ENCODE measurements at places on chromosomes 3 and 15. TPM values are rescaled to one million over a fixed set of nuclear protein-coding genes. Genes with fewer than 3 reads are reported as not detected.

- no peak for DNase-seq
Measured at GRCh38 chr3:2948882-2949281, 161.3 kb downstream of the IL5RA start.

GRCh38 chr15:50298340-50298739 is 32.8 kb upstream of the HDC start:
- DNase-seq = no peak

DNA sequence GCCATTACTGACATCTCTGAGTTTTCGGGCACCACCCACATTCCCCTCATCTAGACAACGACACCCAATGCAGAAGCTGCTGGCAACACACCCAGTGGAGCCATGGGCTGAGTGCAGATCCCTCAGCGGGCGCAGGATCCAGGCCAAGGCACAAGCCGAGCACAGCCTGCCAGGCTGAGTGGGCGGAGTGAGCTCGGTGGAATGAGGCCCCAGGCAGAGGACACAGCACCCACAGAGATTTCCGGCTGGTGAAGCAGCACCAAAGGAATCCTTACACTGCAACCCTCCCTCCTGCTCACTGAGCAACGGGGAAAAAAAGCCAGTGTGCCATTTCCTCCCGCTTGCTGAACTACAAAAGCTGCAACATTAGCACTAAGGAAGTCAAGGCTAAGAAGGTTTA is 34.3 kb downstream of the ZMAT3 start:
- DNase-seq = peak; percentile 72

GRCh38 chr3:188627652-188628051 is 473.7 kb downstream of the LPP start:
- DNase-seq = peak; percentile 97

DNA sequence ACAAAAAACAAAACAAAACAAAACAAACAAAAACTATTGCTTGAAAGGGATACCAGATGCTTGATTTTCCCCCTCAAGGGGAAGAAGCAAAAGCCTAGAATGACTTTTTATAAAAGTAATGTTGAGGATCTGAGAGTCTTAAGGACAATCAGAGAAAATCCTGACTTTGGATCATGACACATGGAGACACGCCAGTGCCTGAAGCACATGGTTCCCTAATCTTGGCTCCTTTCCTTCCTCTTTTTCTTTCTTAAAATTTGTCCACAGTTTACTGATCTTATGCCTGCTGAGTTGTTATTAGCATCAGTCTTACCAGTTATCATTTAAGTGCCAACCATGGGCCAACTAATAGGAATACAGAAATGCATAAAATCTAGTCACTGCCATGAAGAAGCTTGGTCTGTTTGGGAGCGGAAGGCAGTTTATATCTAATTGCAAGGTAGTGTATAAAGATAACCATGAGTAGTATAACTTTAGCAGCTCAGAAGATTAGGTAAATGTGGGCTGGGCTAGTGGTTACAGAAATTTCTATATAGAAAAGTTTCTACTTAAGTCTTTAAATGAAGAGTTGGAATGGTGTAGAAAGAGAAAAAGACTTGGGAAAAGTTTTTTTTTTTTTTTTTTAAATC is 6.9 kb downstream of the GLCE start:
- DNase-seq = no peak

DNA sequence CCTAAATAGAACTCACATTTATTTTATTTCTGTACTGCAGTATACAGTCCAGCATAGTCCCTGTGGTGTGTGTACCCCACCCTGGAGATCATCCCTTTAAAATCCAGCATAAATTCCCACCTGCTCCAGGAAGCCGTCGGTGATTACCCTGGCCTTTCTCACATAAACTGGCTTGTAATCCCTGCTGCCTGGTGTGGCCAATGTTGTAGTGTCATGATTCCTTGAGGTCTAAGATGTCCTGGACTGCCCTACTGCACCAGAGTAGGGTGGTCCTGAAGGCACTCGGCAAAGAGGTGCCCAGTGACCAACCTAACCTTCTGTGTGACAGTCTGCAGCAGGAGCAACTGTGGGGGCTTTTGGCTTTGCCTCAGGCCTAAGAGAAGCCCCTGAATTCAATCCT is 58.9 kb downstream of the ITGA11 start:
- no peak for DNase-seq

DNA sequence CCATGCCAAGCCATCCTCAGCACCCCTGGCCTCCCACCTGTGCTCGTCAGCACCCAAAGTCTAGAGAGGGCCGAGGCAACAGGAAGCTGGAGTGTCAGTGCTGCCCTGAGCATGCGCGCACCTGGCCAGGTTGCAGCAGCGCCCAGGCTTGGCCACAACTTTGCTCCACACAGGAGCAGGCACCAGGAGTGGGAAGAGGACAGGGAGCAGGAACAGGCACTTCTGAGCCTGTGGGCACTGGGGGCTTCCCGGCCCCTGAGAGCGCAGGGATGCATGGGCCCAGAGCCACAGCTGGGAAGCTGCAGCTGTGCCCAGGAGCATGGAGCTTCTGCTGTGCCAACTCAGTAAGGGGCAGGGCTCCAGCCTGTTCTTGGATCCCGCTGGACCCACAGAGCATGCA is 471.5 kb upstream of the WNT5A start:
- no peak for DNase-seq

GRCh38 chr15:64464276-64465005 is 4.1 kb downstream of the ZNF609 start:
- DNase-seq = no peak

DNA sequence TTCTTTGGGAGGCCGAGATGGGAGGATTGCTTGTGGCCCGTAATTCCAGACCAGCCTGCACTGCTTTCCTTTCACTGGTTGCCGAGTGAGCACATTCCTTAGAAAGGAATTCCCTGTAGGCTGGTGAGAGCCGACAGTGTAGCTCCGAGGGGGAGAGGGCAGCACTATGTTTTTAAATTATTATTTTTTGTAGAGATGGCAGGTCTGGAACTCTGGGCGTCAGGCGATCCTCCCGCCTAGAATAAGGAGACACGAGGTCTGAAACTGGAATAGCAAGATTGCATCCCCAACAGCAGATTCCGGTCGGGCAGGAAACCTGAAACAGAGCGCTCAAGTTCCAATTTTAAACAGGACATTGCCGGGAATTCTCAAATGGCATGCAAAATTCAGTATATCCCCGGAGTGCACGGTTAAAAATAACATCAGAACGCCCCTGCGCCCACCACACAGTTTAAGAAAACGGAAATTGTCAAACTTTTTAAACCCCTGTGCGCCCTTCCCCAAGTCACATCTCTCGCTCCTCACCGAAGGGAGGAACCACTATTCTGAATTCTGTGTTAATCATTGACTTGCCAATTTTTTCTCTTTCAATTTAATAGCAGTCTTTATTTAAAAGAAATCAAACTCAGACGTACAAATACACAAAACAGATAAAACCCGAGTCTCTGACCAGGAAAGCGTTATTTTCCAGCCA is 643 bp upstream of the RNU5B-1 start:
- no peak for DNase-seq

- no peak for DNase-seq
Measured at GRCh38 chr3:123285066-123285465, 83.3 kb downstream of the SEC22A start.

DNA sequence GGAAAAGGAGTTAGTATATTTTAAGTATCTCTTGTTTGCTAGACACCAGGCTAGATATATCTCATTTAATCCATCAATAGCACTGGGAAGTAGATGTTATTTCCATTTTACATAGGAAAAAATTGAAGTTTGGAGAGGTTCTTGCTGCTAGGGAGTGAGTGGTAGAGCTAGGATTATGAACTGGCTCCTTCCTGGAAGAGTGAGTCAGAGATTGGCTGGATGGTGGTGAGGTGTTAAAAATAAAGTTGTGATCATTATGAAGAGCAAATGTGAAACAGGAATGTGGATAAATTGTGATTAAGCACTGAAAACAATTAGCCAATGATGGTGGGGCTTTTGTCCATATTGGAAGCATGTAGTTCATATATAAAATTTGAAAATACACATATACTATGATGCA is 234.2 kb downstream of the WNT5A start:
- DNase-seq = no peak

Gene ALPK3
- 0.06 TPM for polyA plus RNA-seq

Gene RASGRP1
- 4.2 TPM for polyA plus RNA-seq

Gene CFAP100
- not detected for polyA plus RNA-seq

Gene SPTSSB
- polyA plus RNA-seq = not detected

Gene TOPAZ1
- not detected for polyA plus RNA-seq

Measured in BJ (cell line).